Left lobe of liver (tissue), 2 donors: ENCODE measurements at places on chromosomes 4 and X. TPM values are rescaled to one million over a fixed set of nuclear protein-coding genes. Genes with fewer than 3 reads are reported as not detected.

CENPVL2 gene
- total RNA-seq, result not detected

ZIC3 gene
- 0.20 TPM for total RNA-seq

SPANXA2 gene
- total RNA-seq, result not detected

TAF7L gene
- 0.08 TPM for total RNA-seq

GPR50 gene
- not detected for total RNA-seq

ARHGEF6 gene
- total RNA-seq, result 3.0 TPM

SH3RF1 gene
- total RNA-seq, result 7.2 TPM

SPATA4 gene
- total RNA-seq, result not detected

PTTG2 gene
- total RNA-seq, result not detected

NPY2R gene
- total RNA-seq, result not detected

JADE1 gene
- 12.8 TPM for total RNA-seq

SUPT20HL1 gene
- total RNA-seq, result not detected

MAGED4 gene
- not detected for total RNA-seq

XG gene
- total RNA-seq, result not detected

CSTF2 gene
- 4.8 TPM for total RNA-seq

CT55 gene
- not detected for total RNA-seq

FAT1 gene
- 33.4 TPM for total RNA-seq

TMPRSS11F gene
- total RNA-seq, result not detected

SCML2 gene
- total RNA-seq, result 0.60 TPM

KLB gene
- 22.0 TPM for total RNA-seq

CCNQ gene
- 8.7 TPM for total RNA-seq

GLOD5 gene
- 3.1 TPM for total RNA-seq

SASH3 gene
- total RNA-seq, result 2.4 TPM

GLRA3 gene
- total RNA-seq, result not detected

DDX53 gene
- total RNA-seq, result not detected

TRPC5OS gene
- not detected for total RNA-seq

TLR3 gene
- total RNA-seq, result 7.7 TPM

LDOC1 gene
- total RNA-seq, result 2.0 TPM

DACH2 gene
- total RNA-seq, result not detected

TEX13C gene
- not detected for total RNA-seq

GPC4 gene
- total RNA-seq, result 1.7 TPM

DCAF12L1 gene
- not detected for total RNA-seq

PRSS12 gene
- 0.83 TPM for total RNA-seq

SUV39H1 gene
- 4.3 TPM for total RNA-seq
